ENCODE measurements at places on chromosomes 11 and 22.

GRCh38 chr11:45827123-45827522, 20.2 kb upstream of the CRY2 start:
- DNase-seq = no peak

DNA sequence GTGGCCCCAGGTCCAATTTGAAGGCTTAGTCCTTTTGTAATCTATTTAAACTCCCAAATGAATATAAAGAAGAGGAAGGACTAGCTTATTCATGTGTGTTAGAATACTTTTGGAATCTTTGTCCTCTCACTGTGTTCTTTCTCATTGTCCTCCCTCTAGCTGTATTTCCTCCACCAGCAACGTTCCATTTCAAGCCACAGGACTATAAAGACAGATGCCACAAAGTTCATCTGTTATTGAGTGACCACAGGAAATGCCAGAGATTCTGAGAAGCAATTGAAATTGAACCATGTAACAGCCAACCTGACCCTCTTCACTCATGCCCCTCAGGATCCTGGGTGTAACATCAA, 336.6 kb upstream of the API5 start:
- no peak for DNase-seq

DNA sequence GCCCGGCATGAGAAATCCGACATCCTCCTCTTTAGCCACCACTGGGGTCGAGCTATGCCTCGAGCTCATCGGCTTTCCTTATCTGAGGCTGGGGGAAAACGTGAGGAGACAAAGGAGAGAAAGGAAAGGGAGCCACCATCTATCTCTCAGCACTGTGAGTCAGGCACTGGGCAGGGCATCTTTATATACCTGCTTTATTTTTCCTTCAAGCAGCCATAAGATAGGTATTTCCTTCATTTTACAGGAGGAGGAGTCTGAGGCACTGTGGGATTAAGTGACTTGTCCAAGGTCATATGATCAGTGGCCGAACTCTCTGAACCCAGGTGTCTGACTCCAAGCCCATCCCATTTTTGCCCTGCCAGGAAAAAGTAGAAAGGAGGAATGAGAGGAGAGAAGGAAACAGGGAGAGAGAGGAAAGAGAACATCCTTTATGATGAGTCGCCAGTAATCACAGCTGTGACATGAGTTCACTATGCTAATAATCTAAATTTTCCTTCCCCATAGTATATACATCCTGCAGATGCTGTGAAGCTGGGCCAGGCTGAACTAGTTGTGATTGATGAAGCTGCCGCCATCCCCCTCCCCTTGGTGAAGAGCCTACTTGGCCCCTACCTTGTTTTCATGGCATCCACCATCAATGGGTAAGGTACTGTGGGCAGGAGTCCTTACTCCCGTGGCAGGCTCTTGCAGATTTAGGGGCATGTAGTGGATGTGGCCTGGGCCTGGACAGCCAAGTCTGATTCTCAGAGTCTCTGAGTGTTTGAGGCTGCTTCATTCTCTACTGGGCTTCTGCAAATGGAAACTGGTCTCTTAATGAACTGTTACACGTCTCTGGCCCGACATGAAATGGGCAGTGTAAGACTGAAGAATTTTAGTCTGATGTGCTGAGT, 21.8 kb downstream of the NAT10 start:
- DNase-seq = no peak

GRCh38 chr11:104410336-104410735, 246.4 kb upstream of the PDGFD start:
- no peak for DNase-seq

DNA sequence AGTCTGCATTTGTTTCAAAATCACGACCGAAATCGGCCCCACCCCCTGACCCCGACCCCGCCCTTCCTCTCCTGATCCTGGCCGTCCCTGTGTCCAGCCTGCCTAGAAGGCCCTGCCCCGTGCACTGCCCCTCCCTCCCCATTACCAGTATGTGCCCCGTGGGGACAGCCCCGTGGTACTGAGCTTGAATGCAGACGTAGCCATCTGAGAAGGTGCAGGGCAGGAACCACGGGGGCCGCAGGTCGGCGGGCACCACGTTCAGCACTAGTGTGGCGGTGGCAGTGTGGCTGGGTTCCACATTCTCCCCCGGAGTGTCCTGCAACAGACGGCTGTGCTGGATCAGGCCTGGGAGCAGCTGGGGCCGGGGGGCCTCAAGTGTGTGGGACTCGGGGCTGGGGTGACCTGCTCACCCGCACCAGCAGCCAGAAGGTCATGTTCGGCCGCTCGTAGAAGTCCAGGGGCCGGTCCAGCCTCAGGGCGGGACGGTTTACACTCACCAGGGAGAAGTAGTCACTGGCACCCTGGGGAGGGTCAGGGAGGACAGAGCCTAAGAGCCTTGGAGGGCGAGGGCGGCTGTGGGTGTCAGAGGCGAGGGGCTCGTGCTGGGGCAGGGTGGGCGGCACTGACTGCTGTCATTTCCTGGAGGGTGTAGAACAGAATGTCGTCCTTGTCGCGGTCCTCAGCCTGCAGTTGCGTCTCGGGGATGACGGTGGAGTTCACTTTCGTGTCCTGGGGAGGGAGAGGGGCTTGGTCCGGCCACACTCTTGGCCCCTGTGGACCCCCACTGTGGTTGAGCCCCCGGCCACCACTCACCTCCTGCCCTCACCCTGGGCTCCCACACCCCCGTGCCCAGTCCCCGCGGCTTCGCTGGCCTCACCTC, 3.6 kb downstream of the CDHR5 start:
- no peak for DNase-seq

DNA sequence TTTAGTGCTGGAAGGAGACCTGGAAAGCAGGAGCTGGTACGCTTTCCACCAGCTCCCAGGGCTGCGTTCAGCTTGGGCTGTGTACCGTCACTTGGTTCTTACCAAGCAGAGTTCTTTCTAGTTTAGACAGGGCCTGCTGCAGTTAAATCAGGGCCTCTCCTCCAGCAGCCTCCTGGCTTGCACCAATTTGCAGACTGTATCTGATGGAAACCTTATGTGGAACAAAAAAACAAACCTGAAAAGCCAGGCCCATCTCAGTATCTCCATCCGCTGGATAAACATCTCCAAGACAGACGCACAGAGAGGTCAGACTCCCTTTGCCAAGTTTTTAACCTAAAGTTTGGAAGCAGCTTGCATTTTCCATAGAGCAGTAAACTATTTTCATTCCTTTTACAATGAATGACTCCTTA, 288.6 kb upstream of the SORL1-AS1 start:
- DNase-seq = no peak

GRCh38 chr11:61699737-61700160, 19.6 kb downstream of the DAGLA start:
- DNase-seq = peak; percentile 76

- no peak for DNase-seq
Measured at GRCh38 chr11:8838248-8838647, 72.7 kb upstream of the AKIP1 start.

DNA sequence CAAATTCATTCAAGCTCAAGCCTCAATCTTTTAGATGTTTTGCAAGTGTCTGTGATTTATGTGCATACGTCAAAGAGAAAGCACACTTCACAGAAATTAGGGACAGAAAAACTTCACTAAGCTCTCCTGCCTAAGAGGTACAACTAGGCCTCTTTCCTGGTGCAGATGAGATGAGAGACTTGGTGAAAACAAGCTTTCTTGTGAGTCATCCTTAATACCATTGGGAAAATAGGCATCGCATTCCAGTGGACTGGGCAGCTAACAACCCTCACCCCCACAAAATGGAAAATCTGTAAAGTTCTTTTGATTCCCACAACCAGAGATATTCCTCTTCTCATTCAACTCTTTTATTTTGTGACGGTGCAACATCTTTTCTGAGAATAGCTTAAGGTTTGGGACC, 1110.4 kb upstream of the CCDC90B start:
- DNase-seq = no peak

- no peak for DNase-seq
Measured at GRCh38 chr22:17222503-17222902, 3.3 kb upstream of the ADA2 start.

GRCh38 chr11:66069715-66070603, at the start of gene PACS1:
Gene PACS1, plus strand, starts transcription at chr11:66070272. Its CDS starts 215 bp downstream, at chr11:66070487.
- peak; percentile 86 for DNase-seq

GRCh38 chr11:46612326-46612725, 4.7 kb downstream of the HARBI1 start:
- DNase-seq = no peak

- no peak for DNase-seq
Measured at GRCh38 chr11:54558919-54559318, 44.9 kb downstream of the OR4C46 start.

DNA sequence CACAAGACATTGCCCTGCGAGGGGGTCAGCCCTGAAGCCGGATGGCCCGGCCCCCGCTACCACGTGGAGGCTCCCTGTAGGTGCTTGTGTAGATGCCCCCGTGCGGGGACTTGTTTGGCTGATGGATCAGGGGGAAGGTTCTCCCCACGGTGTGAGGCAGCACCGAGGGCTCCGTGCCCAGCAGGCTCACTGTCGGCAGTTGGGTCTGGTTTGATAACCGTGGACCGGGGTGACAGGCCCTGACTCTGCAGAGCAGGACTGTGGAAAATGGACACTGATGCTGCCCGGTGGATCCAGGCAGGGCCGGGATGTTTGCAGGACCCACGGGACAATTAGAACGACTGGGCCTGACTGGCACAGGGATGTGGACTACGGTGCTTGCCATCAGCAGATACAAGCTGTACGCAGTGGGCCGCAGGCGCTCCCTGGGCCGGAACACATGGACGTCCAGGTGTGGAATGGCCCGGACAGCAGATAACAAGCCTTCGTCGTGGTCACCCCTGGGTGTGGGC, 19.0 kb downstream of the KCNQ1 start:
- no peak for DNase-seq

DNA sequence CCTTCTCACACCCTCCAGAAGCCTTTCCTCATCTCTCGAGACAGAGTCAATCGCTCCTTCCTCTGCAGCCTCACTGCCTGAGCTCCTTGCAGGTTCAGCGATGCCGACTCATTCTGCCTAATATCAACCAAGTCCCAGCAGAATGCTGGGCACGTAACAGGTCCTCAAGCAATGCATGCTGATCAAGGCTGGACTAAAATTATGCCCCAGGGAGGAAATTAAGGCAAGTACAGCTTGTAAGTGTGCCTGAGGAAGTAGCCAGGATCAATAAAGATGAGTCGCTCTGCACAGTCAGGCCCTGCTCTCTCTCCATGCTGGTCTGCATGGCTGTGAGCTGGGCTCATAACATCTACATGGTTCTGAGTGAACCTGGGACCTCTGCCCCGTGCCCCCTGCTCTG, 25.6 kb upstream of the NRIP3 start:
- DNase-seq = no peak

- no peak for DNase-seq
Measured at GRCh38 chr11:114386131-114386530, 14.2 kb downstream of the C11orf71 start.

All from psoas muscle (tissue), 8 donors.